Breast epithelium (tissue), 4 donors: ENCODE measurements at places on chromosomes 2 and 18. TPM values are rescaled to one million over a fixed set of nuclear protein-coding genes. Genes with fewer than 3 reads are reported as not detected.

Gene FHOD3
- total RNA-seq, result 13.1 TPM

Gene C1QL2
- total RNA-seq, result 0.66 TPM

DNA sequence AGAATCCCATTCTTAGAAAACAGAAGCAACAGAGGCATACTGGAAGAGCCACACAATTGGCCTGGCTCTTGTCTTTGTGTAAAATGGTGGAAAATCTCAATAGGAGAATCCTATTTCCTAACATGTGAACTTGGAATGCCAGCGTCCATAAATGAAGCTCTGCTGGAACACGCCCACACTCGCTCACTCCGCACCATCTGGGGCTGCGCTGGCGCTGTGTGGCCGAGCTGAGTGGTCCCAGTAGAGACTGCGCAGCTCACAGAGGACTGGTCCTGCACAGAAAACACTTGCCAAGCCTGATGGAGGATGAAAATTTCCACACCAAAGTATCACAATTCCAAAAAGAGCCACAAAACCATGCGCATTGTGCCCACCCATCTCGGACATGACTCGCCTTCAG is 56.2 kb downstream of the PXDN start:
- H3K36me3 ChIP-seq, result no peaks in the 10 kb centered on the region
- no peak overlapping the region for H3K4me3 ChIP-seq
- no peaks in the 10 kb centered on the region for H3K27me3 ChIP-seq
- H3K4me1 ChIP-seq, result no peaks in the 10 kb centered on the region
- no peak overlapping the region for H3K27ac ChIP-seq

Gene OSBPL6
- 4.8 TPM for total RNA-seq

- DNase-seq, result no peak
- no peak overlapping the region for H3K27ac ChIP-seq
- H3K4me1 ChIP-seq, result no peaks in the 10 kb centered on the region
- H3K4me3 ChIP-seq, result no peak overlapping the region
- no peaks in the 10 kb centered on the region for H3K36me3 ChIP-seq
Measured at GRCh38 chr2:149049142-149049541, 10.6 kb downstream of the LYPD6B start.

GRCh38 chr18:3306391-3306790 is 44.5 kb downstream of the MYL12B start:
- H3K36me3 ChIP-seq, result no peaks in the 10 kb centered on the region
- H3K4me3 ChIP-seq, result no peak overlapping the region
- H3K27ac ChIP-seq, result peak overlapping the region; percentile 66
- DNase-seq, result no peak

DNA sequence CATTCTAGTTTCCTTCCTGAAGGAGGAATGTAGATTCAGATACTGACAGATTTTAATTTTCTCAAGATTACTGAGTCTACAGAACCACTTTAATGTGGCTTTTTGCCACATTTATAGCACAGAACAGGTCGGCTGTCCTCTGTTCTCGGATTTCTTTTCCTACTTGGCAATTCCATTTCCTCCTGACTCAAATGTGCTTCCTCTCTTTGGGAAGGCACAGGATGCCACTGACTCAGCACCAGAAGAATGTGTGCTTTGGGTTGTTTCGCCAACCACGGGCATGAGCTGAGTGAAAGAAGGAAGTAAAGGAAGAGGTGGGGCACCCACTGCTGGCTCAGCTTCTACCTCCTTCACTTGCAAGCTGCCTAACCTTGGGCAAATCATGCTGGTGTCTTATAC is 970.6 kb upstream of the ACVR2A start:
- no peaks in the 10 kb centered on the region for H3K27me3 ChIP-seq
- H3K36me3 ChIP-seq, result no peaks in the 10 kb centered on the region

GRCh38 chr18:60172030-60172429 is 200.5 kb downstream of the MC4R start:
- no peaks in the 10 kb centered on the region for H3K4me1 ChIP-seq
- no peaks in the 10 kb centered on the region for H3K36me3 ChIP-seq
- H3K27me3 ChIP-seq, result no peaks in the 10 kb centered on the region
- no peak overlapping the region for H3K27ac ChIP-seq

Gene CRYBA2
- not detected for total RNA-seq

Gene NT5DC4
- not detected for total RNA-seq

Gene AP1S3
- total RNA-seq, result 2.1 TPM

Gene GNAL
- 6.6 TPM for total RNA-seq

DNA sequence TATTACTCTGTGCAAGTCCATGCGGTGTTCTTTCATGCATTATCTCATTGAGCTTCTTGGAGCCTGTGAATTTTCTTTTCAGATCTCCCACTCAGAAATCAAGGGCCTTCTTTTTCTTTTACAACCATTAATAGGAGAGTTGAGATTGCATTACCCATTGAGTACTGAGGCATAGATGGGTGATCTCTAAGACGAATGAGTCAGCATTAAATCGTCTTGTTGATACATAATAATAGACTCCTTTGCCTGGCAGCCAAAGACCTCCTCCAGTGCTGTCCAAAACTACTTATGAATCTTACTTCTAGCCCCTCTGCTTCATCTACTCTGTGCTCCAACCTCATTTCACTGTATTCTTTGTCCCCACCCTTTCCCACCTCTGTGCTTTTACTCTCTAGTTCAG is 180.5 kb downstream of the AGPS start:
- no peaks in the 10 kb centered on the region for H3K36me3 ChIP-seq
- no peak for DNase-seq
- no peak overlapping the region for H3K27ac ChIP-seq

Gene MFF
- 120 TPM for total RNA-seq

Gene C2orf80
- not detected for total RNA-seq

DNA sequence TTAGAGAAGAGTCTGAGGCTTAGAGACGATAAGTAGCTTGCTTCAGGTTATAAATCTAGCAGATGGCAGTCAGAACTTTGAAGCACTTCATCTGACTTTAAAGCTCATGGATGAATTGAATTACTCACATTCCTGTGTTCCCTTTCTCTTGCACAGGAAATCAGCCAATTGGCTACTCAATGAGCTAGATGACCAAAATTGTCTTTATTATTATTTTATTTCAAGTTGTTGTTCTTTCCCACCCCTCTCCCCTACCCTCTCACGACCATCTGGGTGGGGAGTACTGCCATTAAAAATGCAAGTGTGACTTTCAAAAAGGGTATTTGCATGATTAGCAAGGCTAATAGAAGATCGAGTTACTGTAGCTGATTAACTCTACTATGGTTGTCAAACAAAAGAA is 491.1 kb downstream of the NR4A2 start:
- no peak overlapping the region for H3K27ac ChIP-seq
- no peak for DNase-seq
- no peaks in the 10 kb centered on the region for H3K4me1 ChIP-seq
- no peaks in the 10 kb centered on the region for H3K36me3 ChIP-seq

Gene IL1R1
- 206 TPM for total RNA-seq

DNA sequence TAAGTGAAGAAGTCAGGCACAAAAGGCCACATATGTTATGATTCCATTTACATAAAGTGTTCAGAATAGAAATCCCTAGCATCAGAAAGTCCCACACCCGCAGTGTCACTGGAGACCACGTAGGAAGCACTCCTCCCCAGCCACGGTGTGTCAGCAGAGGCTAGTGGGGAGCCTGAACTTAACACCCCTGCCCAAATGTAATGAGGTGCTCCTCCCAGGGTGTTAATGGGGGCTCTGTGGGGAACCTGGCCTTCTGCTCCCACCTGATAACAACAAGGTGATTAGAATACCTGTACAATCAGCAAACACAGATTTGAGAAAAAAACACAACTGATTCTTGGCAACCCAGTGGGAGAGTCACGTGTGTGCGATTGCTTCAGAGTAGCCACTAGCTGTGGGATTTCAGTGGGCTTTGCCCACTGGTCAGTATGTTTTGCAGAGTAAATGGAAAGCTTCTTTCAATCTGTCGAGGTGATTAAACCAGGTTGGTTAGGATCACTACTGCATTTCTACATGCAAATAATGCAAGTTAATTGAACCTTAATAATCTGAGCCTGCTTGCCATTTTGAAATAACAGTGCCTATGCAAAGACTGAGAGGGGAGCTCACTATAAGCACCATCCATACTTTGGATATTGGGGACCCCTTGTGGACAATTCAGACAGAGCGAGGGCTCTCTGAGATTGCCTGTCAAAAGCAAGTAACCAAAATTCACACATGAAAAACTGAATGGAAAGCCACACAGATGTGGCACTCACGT is 20.6 kb upstream of the ATRAID start:
- no peaks in the 10 kb centered on the region for H3K4me1 ChIP-seq
- H3K27ac ChIP-seq, result no peak overlapping the region
- H3K4me3 ChIP-seq, result no peak overlapping the region
- no peaks in the 10 kb centered on the region for H3K27me3 ChIP-seq
- H3K36me3 ChIP-seq, result no peaks in the 10 kb centered on the region

Gene POTEF
- 4.2 TPM for total RNA-seq

Gene PHOSPHO2
- total RNA-seq, result 16.2 TPM

DNA sequence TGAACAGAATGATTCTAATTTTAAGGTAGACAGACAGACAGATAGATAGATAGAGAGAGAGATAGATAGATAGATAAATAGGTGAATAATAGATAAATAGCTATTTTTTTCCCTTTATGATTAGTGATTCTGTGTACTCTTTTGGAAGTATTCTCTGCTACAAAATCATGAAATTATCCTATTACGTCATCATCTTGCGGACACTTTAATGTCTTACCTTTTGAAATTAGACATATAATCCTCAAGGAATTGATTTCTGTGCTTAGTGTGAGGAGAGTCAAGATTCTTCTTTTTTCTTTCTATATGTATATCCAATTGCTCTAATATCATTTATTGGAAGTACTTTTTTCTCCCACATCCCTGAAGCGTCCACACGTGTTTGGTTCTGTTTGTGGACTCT is 215.2 kb downstream of the SCG2 start:
- no peaks in the 10 kb centered on the region for H3K36me3 ChIP-seq
- H3K4me1 ChIP-seq, result no peaks in the 10 kb centered on the region
- no peaks in the 10 kb centered on the region for H3K27me3 ChIP-seq
- H3K4me3 ChIP-seq, result no peak overlapping the region
- H3K27ac ChIP-seq, result no peak overlapping the region
- DNase-seq, result no peak

- H3K27ac ChIP-seq, result no peak overlapping the region
- no peaks in the 10 kb centered on the region for H3K27me3 ChIP-seq
- no peaks in the 10 kb centered on the region for H3K4me1 ChIP-seq
- H3K36me3 ChIP-seq, result no peaks in the 10 kb centered on the region
- H3K4me3 ChIP-seq, result peak overlapping the region; percentile 10
Measured at GRCh38 chr18:13446610-13447461, 228.3 kb downstream of the LDLRAD4 start.

- no peaks in the 10 kb centered on the region for H3K36me3 ChIP-seq
- H3K4me1 ChIP-seq, result no peaks in the 10 kb centered on the region
- no peak overlapping the region for H3K4me3 ChIP-seq
- H3K27me3 ChIP-seq, result no peaks in the 10 kb centered on the region
- DNase-seq, result no peak
Measured at GRCh38 chr18:42264497-42264896, 309.5 kb downstream of the PIK3C3 start.

GRCh38 chr2:120230515-120231471 is 7.6 kb upstream of the TMEM185B start:
- no peak overlapping the region for H3K27ac ChIP-seq
- no peak overlapping the region for H3K4me3 ChIP-seq
- no peaks in the 10 kb centered on the region for H3K36me3 ChIP-seq
- no peak for DNase-seq
- H3K27me3 ChIP-seq, result no peaks in the 10 kb centered on the region
- no peaks in the 10 kb centered on the region for H3K4me1 ChIP-seq

GRCh38 chr2:67845621-67846369 is 217.0 kb downstream of the C1D start:
- no peak for DNase-seq
- no peaks in the 10 kb centered on the region for H3K36me3 ChIP-seq
- no peaks in the 10 kb centered on the region for H3K4me1 ChIP-seq
- H3K4me3 ChIP-seq, result peak overlapping the region; percentile 24

GRCh38 chr18:44709307-44710126 is 28.8 kb downstream of the SETBP1 start:
- no peak overlapping the region for H3K4me3 ChIP-seq
- H3K27me3 ChIP-seq, result no peaks in the 10 kb centered on the region
- no peaks in the 10 kb centered on the region for H3K4me1 ChIP-seq
- no peak for DNase-seq

Gene NOL4
- total RNA-seq, result not detected

DNA sequence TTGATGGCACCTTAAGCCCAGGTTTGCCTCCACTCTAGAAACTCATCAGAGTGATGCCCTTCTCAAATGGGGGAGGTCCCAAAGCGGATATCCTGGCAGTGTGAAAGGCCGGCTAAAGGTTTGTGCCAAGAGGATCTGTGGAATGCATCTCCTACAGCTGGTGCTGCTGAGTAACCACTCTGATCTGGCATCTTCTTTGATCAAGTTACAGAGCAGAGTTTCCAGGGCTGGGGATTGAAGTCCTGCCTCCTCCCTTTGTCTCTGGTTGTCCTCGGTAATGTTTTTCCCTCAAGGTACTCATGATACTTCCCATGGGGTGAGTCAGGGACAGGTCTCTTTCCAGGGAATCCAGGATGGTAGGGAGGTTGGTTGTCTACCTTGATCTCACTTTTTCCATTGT is 24.6 kb downstream of the PRKRA start:
- H3K36me3 ChIP-seq, result no peaks in the 10 kb centered on the region
- no peak overlapping the region for H3K4me3 ChIP-seq
- no peak for DNase-seq
- no peaks in the 10 kb centered on the region for H3K27me3 ChIP-seq
- no peaks in the 10 kb centered on the region for H3K4me1 ChIP-seq
- H3K27ac ChIP-seq, result no peak overlapping the region

DNA sequence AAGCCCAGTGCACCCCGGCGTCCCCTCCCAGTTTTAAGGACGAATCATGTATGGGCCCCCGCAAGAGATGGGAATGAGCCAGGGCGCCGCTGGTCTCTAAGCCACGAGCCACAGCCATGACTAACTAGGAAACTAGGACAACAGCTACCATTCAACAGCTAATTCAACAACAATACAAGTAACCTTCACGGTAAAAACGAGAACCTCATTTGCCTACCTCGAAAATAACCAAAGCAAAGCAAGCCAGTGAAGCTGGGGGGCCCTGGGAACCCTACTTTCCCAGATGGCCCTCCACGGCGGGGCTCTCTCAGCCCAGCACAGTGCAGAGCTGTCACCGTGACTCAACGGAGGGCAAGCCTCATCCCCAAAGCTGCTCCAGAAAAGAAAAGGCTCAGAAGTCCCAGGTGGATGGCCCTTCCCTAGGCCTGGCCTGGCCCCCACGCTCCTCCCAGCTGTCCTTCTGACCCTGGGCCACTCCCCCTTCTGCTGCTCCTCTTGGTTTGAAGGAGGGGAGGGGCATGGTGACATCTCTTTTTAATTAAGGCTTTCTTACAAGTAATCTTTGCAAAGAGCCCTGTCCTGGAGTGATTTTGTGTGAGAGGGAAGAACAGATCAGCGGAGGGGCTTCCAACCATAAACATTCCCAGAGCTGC is 126.3 kb downstream of the HDAC4 start:
- H3K36me3 ChIP-seq, result no peaks in the 10 kb centered on the region
- no peak for DNase-seq
- H3K4me3 ChIP-seq, result no peak overlapping the region
- peaks cover 5% of the 10 kb centered on the region for H3K4me1 ChIP-seq

Gene SPC25
- total RNA-seq, result 1.0 TPM

- no peaks in the 10 kb centered on the region for H3K36me3 ChIP-seq
- no peak overlapping the region for H3K27ac ChIP-seq
- no peak for DNase-seq
Measured at GRCh38 chr2:128016620-128017019, 11.2 kb downstream of the SAP130 start.

Gene TRIM43
- total RNA-seq, result not detected

Gene TDRD15
- not detected for total RNA-seq

Gene CRACDL
- total RNA-seq, result 12.1 TPM

Gene RALB
- 38.5 TPM for total RNA-seq

- no peaks in the 10 kb centered on the region for H3K36me3 ChIP-seq
- no peak overlapping the region for H3K4me3 ChIP-seq
- no peak for DNase-seq
- no peaks in the 10 kb centered on the region for H3K4me1 ChIP-seq
- H3K27ac ChIP-seq, result no peak overlapping the region
Measured at GRCh38 chr2:121558329-121558728, 27.6 kb downstream of the RNU4ATAC start.
